ENCODE measurements at places on chromosomes 1 and 21.

GRCh38 chr1:226598455-226598849 lies 49.9 kb downstream of the STUM start:
- no peak for DNase-seq

GRCh38 chr1:205301205-205301821 lies 20.2 kb downstream of the NUAK2 start:
- no peak for DNase-seq

GRCh38 chr1:59006289-59006658 lies 222.4 kb upstream of the JUN start:
- DNase-seq: no peak

DNA sequence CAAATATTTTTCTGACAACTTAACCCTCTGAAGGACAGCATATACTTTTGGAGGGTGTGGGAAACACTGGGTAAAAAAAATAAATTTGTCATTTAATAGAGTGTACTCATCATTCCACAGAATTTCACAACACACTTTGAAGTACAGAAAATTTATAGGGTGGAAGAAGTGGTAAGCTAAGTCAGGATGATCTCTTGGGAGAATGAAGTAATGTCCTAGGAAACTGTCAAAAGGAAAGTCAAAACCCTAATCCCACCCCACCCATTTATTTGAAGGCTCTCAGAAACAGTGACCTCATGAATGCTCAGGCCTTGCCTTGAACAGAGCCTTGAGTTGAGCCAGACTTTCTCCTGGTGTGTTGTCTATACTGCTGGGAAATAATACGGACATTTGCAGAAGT lies 7.3 kb upstream of the UAP1 start:
- DNase-seq: no peak

- DNase-seq: no peak
Measured at GRCh38 chr1:113057006-113057405, 16.0 kb upstream of the LRIG2 start.

DNA sequence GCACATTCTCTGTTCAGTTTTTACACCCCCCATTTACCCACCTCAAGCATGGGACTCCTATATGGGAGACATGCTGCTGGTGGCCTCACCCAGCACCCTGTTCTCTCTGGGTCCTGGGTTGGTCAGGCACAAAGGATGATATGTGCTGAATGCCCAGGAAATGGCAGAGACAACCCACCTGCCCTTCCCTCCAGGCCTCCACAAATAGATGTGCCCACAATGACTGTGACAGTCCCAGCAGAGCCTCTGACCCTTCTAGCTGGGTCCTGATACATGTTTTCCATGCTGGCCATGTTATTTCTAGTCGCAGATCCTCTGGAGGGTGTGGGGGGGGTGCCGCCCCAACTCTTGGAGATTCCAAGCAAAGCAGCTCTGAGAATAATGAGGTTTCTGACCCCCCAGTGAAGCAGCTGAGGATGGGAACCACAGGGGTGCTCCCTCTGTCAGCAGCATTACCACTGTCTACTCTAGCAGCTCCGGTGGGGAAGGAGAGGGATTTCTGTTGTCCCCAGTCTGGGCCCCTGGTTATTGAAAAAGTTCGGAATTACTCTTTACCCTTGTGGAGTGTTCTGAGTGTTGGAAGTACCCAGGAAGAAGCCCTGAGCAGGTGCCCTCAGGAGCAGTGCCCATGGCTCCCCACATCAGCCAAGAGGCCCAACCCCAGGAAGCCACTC lies 1.2 kb upstream of the CCDC28B start:
- no peak for DNase-seq

DNA sequence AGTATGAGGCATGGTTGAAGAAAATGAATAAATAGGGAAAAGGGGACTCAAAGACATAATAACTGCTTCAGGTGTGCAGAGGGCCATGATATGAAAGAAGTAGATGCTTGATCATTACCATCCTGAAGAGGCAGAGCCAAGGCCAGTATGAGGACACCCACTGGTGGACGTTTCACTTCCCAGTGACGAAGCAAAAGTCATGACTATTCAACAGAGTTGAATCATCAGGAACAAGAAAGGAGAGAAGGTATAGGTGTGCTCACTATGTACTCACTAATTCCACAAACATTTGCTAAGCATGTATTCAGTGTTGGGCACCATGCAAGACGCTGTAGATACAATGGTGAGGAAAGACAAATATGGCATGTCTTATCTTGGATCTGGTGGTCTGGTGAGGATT lies 319.2 kb upstream of the RUNX1 start:
- DNase-seq: no peak

DNA sequence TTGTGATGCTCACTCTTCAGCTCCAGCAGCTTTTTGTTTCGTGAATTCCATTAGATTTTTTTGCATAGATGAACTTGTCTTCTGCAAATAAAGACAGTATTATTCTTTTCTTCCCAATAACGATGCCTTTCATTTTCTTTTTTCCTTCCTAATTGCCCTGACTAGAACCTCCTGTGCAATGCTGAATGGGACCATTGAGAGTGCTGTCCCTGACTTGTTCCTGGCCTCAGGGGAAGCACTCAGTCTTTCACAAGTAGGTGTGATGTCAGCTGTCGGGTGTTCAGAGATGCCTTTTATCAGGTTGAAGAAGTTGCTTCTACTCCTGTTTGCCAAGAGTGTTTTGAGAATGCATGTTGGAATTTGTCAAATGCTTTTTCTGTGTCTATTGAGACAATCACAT lies 64.3 kb upstream of the ADARB1 start:
- DNase-seq: no peak

GRCh38 chr1:30147188-30147587 lies 576.2 kb downstream of the MATN1 start:
- DNase-seq: no peak

- no peak for DNase-seq
Measured at GRCh38 chr1:206809504-206810084, 37.3 kb upstream of the IL10 start.

DNA sequence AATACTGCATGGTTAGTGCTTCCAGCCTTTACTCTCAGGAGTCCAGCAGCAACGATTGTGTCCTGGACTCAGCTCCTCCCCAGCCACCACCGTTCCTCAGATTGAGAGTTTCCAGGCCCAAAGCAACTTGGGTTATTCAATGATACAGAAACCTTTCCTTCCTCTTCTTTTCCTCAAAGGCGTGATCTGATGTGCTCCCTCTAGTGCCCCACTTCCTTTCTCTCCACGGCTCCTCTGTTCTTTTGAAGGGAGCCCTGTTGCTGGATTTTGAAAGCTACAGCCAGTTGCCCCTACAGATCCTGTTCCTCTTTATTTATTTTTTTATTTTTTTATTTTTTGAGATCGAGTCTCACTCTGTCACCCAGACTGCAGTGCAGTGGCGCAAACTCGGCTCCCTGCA lies 14.1 kb downstream of the CRP start:
- no peak for DNase-seq

GRCh38 chr1:19068639-19069276 lies 112.3 kb upstream of the IFFO2 start:
- DNase-seq: no peak

DNA sequence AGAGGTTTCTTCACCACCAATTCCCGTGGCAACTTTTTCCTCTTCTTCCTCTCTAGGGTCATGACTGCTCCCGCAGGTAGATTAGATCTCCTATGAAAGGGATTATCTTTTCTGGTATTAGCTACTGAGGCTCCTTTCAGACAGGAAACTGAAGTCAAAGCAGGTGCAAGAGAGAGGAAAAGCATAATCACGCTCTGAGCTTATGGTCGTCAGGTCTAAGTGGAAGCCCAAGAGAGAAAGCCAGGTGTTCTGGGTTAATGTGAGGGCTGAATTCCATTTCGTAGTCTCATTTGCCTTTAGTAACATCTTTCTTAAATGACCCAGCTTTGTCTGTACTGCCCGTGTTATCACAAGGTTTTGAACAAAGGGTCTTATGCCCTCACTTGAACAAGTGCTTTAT lies 8.3 kb upstream of the MAP3K21 start:
- no peak for DNase-seq

DNA sequence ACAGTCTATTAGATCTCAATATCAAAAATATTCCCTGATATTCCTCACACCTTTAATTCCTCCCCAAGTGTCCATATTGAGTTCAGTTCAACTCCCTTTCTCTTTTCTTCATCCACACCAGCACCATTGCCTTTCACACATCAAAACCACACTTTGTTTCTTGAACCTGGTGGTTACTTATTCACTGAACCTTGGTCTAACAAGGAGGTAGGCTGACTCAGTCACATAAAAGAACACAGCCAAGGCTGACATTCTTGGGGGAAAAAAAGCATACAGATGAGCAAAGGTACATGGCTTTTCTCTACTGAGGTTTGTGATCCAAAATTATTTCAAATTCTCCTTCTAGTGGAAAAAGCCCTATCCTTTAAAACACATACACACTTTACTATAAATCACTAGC lies 131.7 kb upstream of the USH2A start:
- no peak for DNase-seq

DNA sequence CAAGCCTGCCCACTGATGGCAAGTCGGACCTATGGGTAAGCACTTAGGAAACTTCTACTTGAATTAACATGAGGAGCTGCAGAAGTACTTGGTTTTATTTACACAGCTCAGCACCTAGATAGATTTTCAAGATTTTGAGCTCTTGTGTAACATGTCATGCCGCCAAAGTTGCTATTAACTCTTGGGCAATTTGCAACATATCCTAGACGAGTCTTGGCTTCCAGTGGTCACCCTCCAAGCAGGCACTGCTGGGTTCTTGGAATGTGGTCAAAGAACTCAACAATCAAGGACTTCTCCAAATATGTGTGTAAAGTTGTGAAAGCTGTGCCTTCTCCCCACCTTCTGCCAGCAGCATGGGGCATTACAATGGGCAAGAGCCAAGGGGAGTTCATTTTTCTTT lies 17.8 kb upstream of the GUCA2B start:
- no peak for DNase-seq

- no peak for DNase-seq
Measured at GRCh38 chr1:242006976-242007375, 8.1 kb upstream of the MAP1LC3C start.
